ENCODE measurements at places on chromosomes 11 and 22. TPM values are rescaled to one million over a fixed set of nuclear protein-coding genes. Genes with fewer than 3 reads are reported as not detected.

The DEFB131B gene
- not detected for total RNA-seq

The NUP98 gene
- 105 TPM for total RNA-seq

The NLRP14 gene
- total RNA-seq = not detected

The C11orf58 gene
- 144 TPM for total RNA-seq

GRCh38 chr22:37990301-37990700, 5.9 kb upstream of the SOX10 start:
- peaks cover 11% of the 10 kb centered on the region for H3K4me1 ChIP-seq
- H3K4me3 ChIP-seq = no peak overlapping the region
- DNase-seq = no peak
- H3K36me3 ChIP-seq = no peaks in the 10 kb centered on the region
- H3K27ac ChIP-seq = no peak overlapping the region

DNA sequence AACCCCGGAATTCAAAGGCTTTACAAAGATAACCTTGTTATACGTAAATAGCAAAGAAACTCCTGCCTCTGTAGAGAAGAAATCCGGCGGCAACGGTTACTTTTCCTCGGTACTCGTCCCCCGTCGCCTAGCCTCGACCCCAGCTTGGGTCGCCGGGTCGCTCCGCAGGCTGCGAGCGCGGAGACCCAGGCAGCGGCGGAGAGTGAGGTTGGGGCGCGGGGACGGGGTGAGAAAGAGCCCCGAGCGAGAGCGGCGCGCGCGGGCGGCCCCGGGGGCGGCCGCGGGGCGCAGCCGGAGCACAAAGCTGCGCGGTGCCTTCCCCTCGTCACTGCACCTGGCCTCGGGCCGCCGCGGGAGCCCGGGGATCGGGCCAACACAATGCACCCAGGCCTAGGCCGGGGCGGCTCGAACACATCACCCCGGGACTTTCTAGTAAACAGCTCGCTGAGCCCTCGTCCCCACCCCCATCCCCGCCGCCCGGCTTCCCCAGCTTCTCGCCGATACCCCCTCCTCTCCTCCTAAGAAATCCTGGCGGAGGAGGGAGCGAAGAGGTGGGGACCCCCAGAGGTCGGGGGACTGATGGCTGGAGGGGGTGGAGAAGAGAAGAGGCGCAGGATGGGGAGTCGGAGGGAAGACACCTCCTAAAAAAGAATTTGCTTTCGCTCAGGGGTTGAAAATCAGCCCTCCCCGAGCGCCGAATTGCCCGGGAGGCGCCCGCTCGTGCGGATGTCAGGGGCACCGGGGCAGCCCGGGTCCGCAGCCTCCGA, 845 bp downstream of the MPPED2 start:
- DNase-seq = no peak
- no peaks in the 10 kb centered on the region for H3K36me3 ChIP-seq
- H3K4me1 ChIP-seq = no peaks in the 10 kb centered on the region
- no peak overlapping the region for H3K4me3 ChIP-seq

DNA sequence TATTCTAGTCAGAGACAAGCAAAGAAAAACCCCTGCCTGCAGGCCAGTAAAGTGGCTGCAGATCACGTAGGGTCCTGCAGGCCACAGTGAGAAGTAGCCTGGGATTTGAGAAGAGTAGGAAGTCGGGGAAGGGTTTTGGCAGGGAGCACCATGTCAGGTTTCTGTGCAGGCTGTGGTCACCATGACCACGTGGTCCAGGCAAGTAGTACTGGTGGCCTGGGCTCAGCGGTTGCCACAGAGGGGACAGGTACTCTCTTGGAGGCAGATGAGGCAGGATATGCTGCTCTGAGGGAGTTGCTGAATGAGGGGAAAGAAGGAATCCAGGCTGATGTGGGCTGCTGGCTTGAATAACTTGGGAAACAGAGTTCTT, 46.5 kb downstream of the PISD start:
- H3K27me3 ChIP-seq = no peaks in the 10 kb centered on the region
- peaks cover 22% of the 10 kb centered on the region for H3K36me3 ChIP-seq
- H3K27ac ChIP-seq = no peak overlapping the region

- H3K4me3 ChIP-seq = no peak overlapping the region
- H3K4me1 ChIP-seq = no peaks in the 10 kb centered on the region
- no peak for DNase-seq
- H3K27ac ChIP-seq = no peak overlapping the region
- H3K36me3 ChIP-seq = no peaks in the 10 kb centered on the region
These were observed 20.8 kb downstream of the COMMD9 start for GRCh38 chr11:36268337-36268985.

GRCh38 chr11:35337136-35337913, 82.0 kb downstream of the SLC1A2 start:
- peaks cover 21% of the 10 kb centered on the region for H3K4me1 ChIP-seq
- no peak overlapping the region for H3K4me3 ChIP-seq
- no peaks in the 10 kb centered on the region for H3K36me3 ChIP-seq
- no peaks in the 10 kb centered on the region for H3K27me3 ChIP-seq
- no peak for DNase-seq
- H3K27ac ChIP-seq = no peak overlapping the region

DNA sequence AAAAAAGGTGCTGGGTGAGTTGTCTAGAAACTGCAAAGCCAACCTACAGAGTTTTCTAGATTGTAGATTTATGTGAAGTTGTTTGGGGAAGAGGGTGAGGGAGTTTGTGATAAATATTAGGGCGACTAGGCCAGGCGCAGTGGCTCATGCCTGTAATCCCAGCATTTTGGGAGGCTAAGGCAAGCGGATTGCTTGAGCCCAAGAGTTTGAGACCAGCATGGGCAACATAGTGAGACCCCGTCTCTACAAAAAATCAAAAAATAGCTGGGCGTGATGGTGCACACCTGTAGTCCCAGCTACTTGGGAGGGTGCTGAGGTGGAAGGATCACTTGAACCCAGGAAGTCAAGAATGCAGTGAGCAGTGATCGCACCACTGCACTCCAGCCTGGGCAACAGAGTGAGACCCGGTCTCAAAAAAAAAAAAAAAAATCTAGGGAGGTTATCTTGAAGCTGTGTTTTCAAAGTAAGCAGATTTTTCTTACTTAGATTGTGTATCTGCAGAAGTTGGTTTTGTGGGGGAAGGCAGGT, 844 bp downstream of the APOL6 start:
- H3K4me1 ChIP-seq = peaks cover 40% of the 10 kb centered on the region
- H3K27ac ChIP-seq = peak overlapping the region; percentile 97
- DNase-seq = no peak
- no peaks in the 10 kb centered on the region for H3K27me3 ChIP-seq

DNA sequence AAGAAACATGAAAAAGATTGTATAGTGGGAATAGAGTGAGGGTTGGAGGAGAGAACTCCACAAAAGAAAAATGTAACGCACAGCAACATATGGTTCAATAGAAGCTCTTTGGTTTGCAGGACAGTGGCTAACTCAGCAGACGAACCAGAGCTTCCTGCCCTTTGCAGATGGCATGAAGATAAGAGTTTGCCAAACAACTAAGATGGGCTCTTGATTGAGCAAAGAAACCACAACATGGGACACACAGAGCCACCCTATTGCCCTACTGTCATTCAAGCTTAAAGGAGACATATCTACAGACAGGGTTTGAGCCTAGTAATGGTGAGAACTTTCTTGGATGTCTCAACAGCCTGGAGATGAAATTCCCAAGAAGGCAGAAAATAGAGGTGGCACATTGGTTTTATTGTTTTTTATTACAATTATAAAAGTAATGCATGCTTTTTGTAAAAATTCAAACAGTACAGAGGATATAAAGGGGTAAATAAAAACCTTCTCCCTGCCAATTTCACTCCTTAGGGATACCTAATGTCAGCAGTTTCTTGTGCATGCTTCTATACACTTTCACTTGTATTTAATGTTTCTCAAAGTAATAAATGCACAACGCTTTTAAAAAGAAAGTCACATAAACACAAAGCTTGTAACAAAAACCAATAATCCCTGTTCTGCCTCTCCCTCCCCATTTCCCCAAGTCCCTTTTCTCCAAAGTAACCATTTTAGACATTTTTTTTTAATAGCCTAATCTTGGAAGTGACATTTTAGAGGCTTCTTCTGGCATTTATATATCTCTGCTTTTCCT, 63.7 kb downstream of the COPB1 start:
- no peak overlapping the region for H3K27ac ChIP-seq
- no peaks in the 10 kb centered on the region for H3K36me3 ChIP-seq
- peaks cover 35% of the 10 kb centered on the region for H3K4me1 ChIP-seq
- no peaks in the 10 kb centered on the region for H3K27me3 ChIP-seq
- DNase-seq = no peak
- no peak overlapping the region for H3K4me3 ChIP-seq

DNA sequence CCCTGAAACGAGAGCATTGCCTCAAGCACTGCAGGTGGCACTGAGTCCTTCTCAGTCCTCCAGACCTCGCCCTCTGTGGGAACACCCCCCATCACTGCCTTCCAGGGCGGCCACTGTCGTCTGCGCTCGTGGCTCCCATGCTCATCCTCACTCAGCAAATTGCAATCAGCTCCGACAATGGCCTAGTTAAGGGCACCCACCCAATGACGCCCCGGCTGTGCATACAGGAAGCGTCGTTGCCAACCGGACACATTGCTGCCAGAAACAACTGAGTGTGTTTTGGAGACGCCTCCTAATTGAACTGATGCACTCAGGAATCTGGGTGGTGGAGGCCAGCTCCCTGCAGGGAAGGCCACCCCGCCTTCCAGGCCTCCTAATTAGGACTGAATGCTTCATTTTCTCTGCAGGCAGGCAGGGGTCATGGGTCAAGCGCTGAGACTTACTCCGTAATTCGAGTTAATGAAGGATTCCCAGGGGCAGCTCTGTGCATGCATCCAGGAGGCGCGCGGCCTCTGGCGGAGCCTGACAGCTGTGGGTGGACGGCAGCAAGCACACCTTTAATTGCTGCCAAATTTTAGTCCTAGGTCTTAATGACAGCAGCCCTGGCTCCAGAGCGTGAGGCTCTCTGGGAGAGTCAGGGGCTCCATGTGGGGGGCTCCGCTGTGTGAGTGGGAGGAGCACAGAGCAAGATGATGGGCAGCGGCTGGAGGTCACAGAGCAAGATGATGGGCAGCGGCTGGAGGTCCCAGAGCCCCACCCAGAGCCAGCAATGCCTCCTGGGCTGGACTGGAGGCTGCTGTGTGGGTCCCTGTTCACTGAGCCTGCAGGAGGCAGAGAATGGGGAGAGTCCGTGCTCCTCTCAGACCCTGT, 199.0 kb downstream of the BRD1 start:
- no peaks in the 10 kb centered on the region for H3K36me3 ChIP-seq
- DNase-seq = no peak
- no peaks in the 10 kb centered on the region for H3K4me1 ChIP-seq
- no peak overlapping the region for H3K27ac ChIP-seq
- no peaks in the 10 kb centered on the region for H3K27me3 ChIP-seq

DNA sequence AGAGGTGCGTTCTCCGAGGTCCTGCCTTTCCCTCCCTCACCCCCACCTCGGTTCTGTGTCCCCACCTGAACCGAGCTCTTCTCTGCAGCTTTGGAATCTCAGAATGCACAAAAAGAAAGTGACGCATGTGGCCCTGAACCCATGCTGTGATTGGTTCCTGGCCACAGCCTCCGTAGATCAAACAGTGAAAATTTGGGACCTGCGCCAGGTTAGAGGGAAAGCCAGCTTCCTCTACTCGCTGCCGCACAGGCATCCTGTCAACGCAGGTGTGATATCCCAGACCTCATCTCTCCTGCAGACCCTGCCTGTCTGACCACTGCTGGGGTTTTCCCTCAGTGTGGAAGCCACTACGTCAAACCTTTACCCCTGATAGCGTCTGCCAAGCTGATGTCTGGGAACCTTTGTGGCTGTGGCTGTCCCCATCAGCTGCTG, 13.9 kb downstream of the ACP2 start:
- peak; percentile 86 for DNase-seq
- no peak overlapping the region for H3K27ac ChIP-seq
- H3K27me3 ChIP-seq = no peaks in the 10 kb centered on the region
- peaks cover 8% of the 10 kb centered on the region for H3K36me3 ChIP-seq
- peaks cover 17% of the 10 kb centered on the region for H3K4me1 ChIP-seq
- H3K4me3 ChIP-seq = peak overlapping the region; percentile 28

DNA sequence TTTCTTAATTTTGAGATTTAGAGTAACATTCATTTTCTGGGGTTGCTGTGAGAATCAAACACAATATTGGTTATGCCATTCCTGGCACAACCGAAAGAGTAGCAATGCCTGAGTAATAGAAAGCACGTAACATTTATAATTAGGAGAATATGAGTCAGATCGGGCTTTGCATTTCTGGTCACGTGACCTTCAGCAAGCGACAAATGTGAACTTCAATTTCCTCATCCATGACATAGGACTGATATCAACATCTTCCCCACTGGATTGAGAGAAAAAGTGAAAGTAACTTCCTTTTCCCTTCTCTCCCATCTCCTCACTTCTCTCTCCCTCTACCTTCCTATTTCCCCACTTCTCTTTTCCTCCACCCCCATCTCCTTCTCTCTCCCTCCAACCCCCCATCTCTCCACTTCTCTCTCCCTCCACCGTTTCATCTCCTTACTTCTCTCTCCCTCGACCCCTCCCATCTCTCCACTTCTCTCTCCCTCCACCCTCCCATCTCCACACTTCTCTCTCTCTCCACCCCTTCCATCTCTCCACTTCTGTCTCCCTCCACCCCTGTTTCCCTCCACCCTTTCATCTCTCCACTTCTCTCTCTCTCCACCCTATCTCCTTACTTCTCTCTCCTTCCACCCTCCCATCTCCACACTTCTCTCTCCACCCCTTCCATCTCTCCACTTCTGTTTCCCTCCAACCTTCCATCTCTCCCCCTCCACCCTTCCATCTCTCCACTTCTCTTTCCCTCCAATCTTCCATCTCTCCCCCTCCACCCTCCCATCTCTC, 33.5 kb upstream of the CAT start:
- no peaks in the 10 kb centered on the region for H3K36me3 ChIP-seq
- no peak for DNase-seq
- H3K27ac ChIP-seq = no peak overlapping the region
- no peaks in the 10 kb centered on the region for H3K27me3 ChIP-seq
- H3K4me1 ChIP-seq = no peaks in the 10 kb centered on the region
- no peak overlapping the region for H3K4me3 ChIP-seq

- no peaks in the 10 kb centered on the region for H3K36me3 ChIP-seq
- H3K4me1 ChIP-seq = no peaks in the 10 kb centered on the region
- no peak overlapping the region for H3K4me3 ChIP-seq
- H3K27ac ChIP-seq = no peak overlapping the region
- H3K27me3 ChIP-seq = no peaks in the 10 kb centered on the region
- DNase-seq = no peak
These were observed 79.4 kb upstream of the LMO1 start for GRCh38 chr11:8342821-8343681.

DNA sequence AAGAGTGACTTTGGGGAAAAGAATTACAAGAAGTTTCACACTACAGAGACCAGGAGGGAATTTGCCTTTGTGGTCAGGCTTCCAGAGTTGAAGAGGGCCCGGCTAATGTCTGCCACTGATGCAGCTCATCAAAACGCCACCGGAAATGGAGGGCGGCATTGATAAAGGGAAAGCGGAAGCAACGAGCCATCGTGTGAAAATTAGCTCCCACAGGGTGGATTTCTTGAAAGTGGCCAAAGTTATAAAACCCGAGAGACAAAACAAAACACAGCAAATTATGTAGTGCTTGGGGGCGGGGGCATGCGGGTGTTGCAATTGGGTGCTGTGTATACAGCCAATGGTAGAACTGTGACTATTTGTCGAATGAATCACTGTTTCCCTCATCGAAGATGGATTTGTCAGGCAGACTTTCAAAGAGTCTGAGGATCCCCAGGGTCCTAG, 113.0 kb downstream of the ADAMTS15 start:
- no peak overlapping the region for H3K4me3 ChIP-seq
- H3K27me3 ChIP-seq = no peaks in the 10 kb centered on the region
- DNase-seq = no peak
- H3K27ac ChIP-seq = no peak overlapping the region

- no peak for DNase-seq
- no peaks in the 10 kb centered on the region for H3K27me3 ChIP-seq
- H3K27ac ChIP-seq = no peak overlapping the region
- H3K4me1 ChIP-seq = no peaks in the 10 kb centered on the region
These were observed 143.0 kb downstream of the TMEM135 start for GRCh38 chr11:87180742-87181141.

All from CD8-positive, alpha-beta memory T cell (primary cell).